ENCODE measurements at places on chromosomes 4 and X.

GRCh38 chr4:168408620-168409019 lies 71.7 kb downstream of the DDX60L start:
- H3K36me3 ChIP-seq = peaks cover 14% of the 10 kb centered on the region
- H3K27ac ChIP-seq = peak overlapping the region; percentile 66
- H3K4me1 ChIP-seq = no peaks in the 10 kb centered on the region
- H3K4me3 ChIP-seq = peak overlapping the region; percentile 22
- peak; percentile 94 for DNase-seq

- H3K4me3 ChIP-seq = no peak overlapping the region
- no peaks in the 10 kb centered on the region for H3K36me3 ChIP-seq
- no peaks in the 10 kb centered on the region for H3K27me3 ChIP-seq
- H3K4me1 ChIP-seq = no peaks in the 10 kb centered on the region
- H3K27ac ChIP-seq = no peak overlapping the region
These were observed 488.9 kb upstream of the PCDH10 start for GRCh38 chr4:132660181-132660580.

- no peak for DNase-seq
- no peak overlapping the region for H3K27ac ChIP-seq
- no peaks in the 10 kb centered on the region for H3K36me3 ChIP-seq
- H3K4me1 ChIP-seq = no peaks in the 10 kb centered on the region
- H3K4me3 ChIP-seq = no peak overlapping the region
These were observed 56.2 kb downstream of the AWAT2 start for GRCh38 chrX:69993494-69993893.

- H3K36me3 ChIP-seq = peaks cover 38% of the 10 kb centered on the region
- H3K27me3 ChIP-seq = no peaks in the 10 kb centered on the region
- H3K4me3 ChIP-seq = no peak overlapping the region
- DNase-seq = no peak
These were observed 32.8 kb downstream of the ENOPH1 start for GRCh38 chr4:82463221-82463620.

DNA sequence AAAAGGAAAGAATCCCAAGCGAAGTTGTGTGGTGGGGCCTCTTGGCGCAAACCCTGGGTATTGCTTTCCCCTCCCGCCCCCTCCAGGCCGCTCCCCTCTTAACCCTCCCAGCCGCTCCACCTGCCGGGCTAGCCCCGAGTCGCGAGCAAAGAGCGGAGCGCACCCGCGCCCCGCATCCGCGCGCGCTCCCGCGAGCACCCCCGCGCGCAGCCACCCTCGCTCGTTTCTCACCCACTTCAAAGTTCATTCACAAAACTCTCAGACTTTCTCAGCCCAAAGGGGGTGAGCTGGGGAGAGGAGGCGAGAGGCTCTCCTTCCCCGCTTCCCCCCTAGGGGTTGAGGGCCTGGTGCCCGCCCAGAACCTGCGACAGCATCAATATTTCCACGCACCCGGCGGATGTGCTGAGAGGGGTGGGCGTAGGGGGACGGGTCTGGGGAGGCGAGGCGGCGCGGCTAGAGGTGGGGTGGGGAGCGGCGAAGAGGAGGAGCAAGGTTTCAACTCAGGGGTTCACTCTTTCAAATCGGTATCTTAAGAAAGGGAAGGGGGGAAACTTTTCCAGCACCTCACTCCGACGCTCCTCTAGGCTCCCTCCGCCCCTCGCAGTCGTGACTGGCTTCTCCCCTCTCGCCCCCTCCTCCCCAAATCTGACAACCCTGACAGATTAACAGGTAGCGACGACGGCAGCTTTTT lies 1.8 kb downstream of the MAML3 start:
- H3K4me3 ChIP-seq = peak overlapping the region; percentile 86
- H3K36me3 ChIP-seq = no peaks in the 10 kb centered on the region
- H3K4me1 ChIP-seq = peaks cover 6% of the 10 kb centered on the region
- peak; percentile 24 for DNase-seq

Data from mesenchymal stem cell (in vitro differentiated cells and primary cell).